NCI-H1105 (cell line): ENCODE measurements at places on chromosomes 1 and 21.

DNA sequence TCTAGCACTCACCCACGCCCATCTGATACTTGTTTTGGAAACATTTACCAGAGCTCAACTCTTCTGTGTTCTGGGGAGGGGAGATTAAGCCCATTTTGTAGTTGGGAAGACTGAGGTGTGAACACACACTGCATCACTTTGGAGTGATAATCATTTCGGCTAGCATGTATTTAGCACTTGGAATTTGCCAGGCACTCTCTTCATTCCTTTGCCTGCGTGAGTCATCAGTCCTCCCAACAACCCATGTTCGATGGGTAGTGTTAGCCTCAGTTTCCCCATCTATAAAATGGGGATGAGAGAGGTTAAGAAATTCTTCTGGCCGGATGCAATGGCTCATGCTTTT, 182.8 kb upstream of the TMEM51 start:
- DNase-seq: no peak

- no peak for DNase-seq
Measured at GRCh38 chr1:42258218-42258617, 76.8 kb downstream of the FOXJ3 start.

GRCh38 chr1:228776449-228776848, 41.2 kb downstream of the RHOU start:
- no peak for DNase-seq

- no peak for DNase-seq
Measured at GRCh38 chr1:4108758-4109627, 208.9 kb upstream of the C1orf174 start.
